SW 1271 (cell line): ENCODE measurements at places on chromosomes 2 and 18.

DNA sequence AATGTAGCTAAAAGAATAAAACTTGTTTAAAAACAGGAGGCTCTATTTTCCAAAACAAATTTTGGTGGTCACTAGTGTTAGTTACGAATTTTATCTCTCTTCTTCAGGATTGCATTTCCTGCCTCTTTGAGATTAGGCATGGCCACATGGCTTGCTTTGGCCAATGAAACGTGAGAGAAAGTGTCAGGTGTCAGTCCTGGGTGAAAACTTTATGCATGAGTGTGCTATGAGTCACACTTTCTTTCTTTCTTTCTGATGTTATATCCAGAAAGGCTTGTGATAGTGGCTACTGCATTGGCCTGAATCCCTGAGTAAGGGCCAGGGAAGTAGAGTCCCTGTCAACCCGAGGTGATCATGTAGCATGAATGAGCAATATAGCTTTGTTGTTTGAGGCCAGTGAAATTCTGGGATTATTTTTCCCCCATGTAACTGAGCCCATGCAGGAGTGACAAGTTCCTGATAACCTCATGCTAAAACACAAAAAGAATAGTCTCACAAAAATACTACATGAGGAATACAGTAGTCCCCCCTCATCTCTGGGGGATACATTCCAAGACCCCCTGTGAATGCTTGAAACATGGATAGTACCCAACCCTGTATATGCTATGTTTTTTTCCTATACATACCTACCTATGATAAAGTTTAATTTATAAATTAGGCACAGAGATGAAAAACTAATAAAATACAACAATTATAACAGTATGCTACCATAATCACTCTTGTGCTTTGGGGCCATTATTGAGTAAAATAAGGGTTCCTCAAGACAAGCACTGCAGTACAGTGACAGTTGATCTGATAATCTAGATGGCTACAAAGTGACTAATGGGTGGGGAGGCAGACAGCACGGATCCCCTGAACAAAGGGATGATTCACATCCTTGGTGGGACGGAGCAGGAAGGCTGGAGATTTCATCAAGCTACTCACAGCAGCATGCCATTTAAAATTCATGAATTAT is 109.5 kb downstream of the CDC42EP3 start:
- DNase-seq: peak; percentile 95

GRCh38 chr2:193806088-193806774 is 1611.5 kb upstream of the TMEFF2 start:
- DNase-seq: no peak

- DNase-seq: no peak
Observed at GRCh38 chr2:28654663-28655320, 96.8 kb upstream of the PPP1CB start.

- DNase-seq: peak; percentile 44
Observed at GRCh38 chr2:43542285-43542933, 53.4 kb downstream of the THADA start.

GRCh38 chr2:1479346-1479745 is 66.1 kb downstream of the TPO start:
- DNase-seq: no peak

- no peak for DNase-seq
Observed at GRCh38 chr2:20595439-20596192, 55.3 kb downstream of the HS1BP3 start.

- no peak for DNase-seq
Observed at GRCh38 chr2:190599546-190600220, 49.2 kb upstream of the NAB1 start.

DNA sequence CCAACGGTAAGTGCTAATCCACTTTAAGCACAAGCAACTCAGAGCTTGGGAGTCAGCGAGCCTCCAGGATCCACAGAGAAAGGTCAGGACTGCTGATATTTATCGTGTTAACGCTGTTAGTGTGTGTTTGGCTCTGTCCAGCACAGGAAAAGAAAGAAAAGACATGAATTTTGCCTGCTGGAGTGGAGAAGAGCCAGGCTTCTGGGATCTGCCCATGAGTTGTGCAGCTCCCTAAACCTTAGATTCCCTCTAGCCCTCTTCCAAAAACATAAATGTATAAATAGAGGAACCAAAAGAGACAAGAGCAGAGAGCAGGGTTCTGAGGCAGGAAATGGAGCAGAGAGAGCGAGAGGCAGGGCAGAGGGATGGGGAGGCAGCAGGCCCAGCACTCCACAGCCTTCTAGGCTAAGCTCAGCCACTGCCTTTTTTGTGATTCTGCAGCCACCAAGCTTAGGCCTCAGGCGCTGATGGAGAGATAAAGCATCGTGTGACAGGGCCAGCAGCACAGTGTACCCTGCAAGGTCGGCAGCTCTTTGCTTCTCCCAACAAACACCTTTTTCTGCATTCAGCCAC is 14.5 kb upstream of the MAT2A start:
- no peak for DNase-seq

GRCh38 chr2:3192920-3193319 is 184.7 kb downstream of the EIPR1 start:
- no peak for DNase-seq

DNA sequence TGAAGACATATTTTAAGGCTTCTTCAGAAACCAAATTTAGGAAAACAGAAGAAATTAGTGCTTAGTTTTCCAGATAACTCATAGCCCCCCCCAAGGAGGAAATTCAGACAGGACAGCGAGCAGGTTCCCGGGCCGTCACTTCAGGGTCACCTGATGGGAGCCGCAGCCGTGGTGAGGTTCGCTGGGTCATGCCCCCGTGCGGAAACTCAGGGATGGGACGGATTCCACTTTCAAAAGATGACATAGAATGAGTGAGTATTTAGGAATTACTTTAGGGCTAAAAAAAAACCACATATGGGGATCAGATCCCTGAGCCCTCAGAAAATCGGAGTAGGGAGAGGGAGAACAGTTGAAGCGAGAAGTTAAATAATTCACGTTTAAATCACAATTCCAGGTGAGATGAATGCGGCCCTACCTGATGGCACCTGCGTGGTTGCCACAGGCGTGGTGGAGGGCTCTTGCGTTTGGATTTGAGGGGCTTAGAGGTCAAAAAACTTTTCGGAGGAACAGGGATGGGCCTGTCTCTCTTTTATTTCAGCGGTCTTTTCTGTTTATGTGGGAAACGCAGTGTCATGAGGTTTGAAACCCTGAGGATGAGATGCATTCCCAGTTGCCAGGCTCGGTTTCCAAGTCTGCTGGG is 114.4 kb downstream of the NFATC1 start:
- DNase-seq: no peak

DNA sequence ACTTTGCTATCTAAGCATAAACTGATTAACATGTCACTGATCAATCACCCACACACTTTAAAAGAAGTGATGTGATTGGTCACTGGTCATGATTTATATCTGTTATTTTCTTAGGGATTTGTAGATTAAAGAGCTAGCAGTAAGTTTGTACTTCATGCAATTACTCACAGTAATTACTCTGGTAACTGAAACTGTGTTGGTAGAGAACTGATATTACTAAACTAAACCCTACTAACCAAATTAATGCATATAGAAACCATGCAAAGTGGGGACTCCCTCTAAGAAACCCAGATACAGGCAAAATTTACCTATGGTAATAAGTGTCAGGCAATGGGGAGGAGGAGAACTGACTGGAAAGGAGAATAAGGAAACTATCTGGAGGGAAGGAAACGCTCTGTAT is 44.8 kb upstream of the C2orf15 start:
- DNase-seq: no peak

DNA sequence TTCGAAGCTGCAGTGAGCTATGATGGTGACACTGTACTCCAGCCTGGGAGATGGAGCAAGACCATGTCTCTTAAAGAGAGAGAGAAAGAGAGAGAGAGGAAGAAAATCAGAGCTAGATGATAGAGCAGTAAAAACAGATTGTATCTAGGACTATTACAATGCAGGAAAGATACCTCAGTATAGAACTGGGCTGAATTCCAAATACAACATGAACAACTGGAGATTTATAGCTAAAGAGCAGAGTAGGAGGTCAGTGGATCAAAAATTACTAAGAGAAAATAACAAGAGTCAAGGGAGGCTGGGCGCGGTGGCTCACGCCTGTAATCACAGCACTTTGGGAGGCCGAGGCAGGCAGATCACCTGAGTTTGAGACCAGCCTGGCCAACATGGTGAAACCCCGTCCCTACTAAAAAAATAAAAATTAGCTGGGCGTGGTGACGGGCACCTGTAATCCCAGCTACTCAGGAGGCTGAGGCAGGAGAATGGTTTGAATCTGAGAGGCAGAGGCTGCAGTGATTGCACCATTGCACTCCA is 100.7 kb upstream of the MSH6 start:
- DNase-seq: no peak

GRCh38 chr2:230928701-230929380 is 3.8 kb upstream of the GPR55 start:
- DNase-seq: no peak

DNA sequence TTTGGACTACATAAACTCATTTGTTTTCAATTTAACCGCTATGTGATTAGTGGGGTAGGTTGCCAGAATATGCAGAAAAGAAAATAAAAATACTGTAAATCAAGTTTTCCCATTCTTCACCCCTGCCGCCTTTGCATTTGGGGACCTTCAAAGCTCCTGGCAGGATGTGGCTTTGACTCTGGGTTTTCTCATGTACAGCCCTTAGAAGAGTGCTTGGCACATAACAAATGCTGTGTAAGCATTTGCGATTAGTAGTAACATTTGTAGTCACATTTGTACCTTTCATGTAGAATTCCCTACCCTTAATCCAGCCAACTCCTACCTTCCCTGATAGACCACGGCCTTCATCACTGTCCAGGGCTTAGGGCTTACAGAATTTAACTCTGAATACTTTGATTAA is 262.6 kb downstream of the MREG start:
- no peak for DNase-seq

- peak; percentile 28 for DNase-seq
Observed at GRCh38 chr18:51621113-51621863, 423.8 kb upstream of the MEX3C start.

GRCh38 chr2:19346983-19347618 is 11.3 kb downstream of the OSR1 start:
- DNase-seq: no peak

- DNase-seq: no peak
Observed at GRCh38 chr2:102505290-102505689, 32.3 kb downstream of the SLC9A4 start.

- DNase-seq: no peak
Observed at GRCh38 chr2:134368009-134368817, 114.3 kb downstream of the MGAT5 start.

DNA sequence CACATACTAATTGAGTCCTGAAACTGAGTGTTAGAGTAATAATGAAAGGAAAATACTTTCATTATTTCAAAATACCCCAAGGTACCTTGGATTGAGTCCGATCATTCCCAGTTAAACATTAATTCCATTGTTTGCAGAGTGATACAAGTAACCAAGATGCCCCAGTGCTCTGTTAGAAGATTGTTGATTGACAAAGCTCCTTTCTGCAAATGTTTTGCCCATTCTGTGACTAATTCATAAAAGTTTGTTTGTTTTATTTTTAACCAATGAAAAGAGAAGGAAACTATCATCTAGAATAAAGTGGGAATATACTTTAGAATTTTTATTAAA is 124.0 kb downstream of the GULP1 start:
- no peak for DNase-seq

- no peak for DNase-seq
Observed at GRCh38 chr2:42888321-42889245, 96.2 kb upstream of the HAAO start.

GRCh38 chr18:9786631-9787030 is 78.5 kb downstream of the RAB31 start:
- no peak for DNase-seq

DNA sequence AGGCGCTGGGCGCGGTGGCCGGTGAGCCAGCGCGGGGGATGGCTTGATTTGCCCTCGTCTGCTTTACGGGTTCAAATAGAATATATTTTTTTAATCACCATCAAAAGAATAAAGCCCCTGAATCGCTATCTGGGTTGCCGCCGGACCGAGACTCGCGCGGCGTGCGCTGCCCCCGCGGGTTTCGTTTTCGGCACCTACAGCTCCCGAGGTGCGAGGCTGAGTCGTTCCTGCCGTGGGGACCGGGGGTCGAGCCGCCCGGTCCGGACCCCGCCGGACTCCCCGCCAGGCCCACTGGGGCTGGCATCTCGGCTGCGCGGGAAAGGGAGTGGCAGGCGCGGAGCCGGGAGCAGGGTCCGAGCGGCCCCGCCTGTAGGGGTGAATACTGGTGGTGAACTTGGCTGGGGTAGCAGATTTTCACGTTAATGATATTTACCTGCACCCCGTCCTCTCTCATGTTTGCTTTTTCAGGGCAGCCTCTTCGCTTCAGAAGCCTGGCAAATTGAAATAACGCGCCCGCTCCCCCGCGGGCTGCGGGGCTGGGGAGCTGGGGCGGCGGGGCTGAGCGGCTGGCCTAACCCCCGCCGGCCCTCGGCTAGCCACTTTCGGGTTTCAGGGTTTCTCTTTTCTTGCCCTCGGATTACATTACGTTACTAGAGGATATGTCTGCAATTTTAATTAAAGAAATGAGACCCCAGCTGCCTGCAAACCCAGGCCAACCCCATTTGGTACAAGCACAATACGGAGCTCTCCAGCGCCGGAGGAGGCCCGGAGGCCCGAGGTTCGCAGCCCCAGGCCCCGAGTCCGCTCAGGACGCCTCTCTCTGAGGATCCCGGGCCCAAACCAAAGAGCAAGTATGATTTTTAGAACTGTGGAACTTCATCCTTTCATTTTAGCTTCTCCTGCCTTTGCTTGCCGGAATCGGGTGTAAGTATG is 1.7 kb upstream of the CELF4 start:
- DNase-seq: no peak

DNA sequence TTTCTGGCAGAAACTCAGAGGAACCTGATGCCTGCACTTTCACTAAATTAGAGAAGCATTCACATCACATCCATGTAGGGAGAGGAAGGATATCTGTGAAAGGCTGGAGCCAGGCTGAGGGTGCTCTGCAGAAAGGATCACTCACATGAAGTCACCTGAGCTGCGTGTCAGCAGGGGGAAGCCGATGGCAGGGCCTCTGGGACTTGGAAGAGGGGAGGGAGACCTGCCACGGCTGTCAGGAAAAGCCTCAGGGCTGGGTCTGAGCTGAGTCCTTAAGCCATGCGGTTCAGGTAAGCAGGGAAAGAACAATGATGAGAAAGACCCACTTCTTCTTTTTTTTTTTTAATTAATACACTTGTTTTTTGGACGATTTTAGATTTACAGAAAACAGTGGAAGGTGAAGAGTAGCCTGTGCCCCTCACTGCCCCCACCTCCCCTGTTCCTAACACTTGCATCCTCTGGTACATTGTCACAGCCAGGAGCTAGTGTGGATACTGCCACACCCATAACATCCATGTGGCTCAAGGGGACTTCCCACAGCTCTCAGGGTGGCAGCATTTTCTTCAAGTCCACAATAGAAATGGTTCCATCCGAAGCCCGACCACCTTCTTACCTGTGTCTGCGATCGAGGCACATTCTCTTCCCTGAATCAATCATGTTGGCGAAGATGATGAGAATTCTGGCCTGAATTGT is 156.5 kb upstream of the TPO start:
- no peak for DNase-seq

DNA sequence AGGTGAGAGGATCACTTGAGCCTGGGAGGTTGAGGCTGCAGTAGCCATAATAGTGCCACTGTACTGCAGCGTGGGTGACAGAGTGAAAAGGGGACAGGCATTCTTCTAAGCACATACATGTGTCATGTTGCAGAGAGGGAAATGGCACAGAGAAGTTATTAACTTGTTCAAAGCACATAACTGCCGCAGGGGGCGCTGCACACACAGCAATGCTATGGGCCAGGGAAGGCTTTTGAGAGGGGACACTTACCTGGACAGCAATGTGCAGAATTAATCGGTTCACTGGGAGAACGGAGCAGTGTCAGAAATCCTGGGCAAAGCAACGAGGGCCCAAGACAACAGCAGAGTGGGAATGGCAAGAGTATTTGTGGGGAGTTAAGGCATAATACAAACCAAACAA is 2.4 kb downstream of the SCYGR8 start:
- DNase-seq: no peak

GRCh38 chr2:71332435-71332796 is 834 bp downstream of the ZNF638 start:
- no peak for DNase-seq
